Activated naive CD8-positive, alpha-beta T cell treated with anti-CD3 and anti-CD28 coated beads, Interleukin-2, amount 10 ng/mL, durations not matched to agents 7 days and 5 days (primary cell): ENCODE measurements at places on chromosomes 2 and 18. TPM values are rescaled to one million over a fixed set of nuclear protein-coding genes. Genes with fewer than 3 reads are reported as not detected.
A peak's percentile ranks its signal among the peaks of the same experiment; 100 is the strongest.

HSPD1 gene
- 195 TPM for total RNA-seq

APCDD1 gene
- total RNA-seq, result not detected

CNTNAP5 gene
- total RNA-seq, result not detected

CCNYL1 gene
- total RNA-seq, result 6.3 TPM

DNA sequence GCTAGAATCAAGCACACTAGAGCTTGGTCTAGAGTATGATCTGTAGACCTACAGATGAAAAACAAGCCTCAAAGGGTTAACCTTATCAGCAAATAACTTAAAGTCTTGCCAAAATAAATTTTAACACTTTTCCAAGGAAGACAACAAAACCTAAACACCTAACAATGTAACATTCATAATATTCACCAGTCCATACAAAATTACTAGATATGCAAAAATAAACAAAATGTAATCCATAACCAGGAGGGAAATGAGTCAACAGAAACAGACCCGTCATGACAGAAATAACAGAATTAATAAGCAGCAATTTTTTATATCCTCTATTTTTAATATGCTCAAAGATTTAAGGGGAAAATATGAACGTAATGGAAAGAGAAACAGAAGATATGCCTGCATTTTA lies 36.1 kb downstream of the TRAK2 start:
- no peak overlapping the region for H3K27ac ChIP-seq
- H3K4me1 ChIP-seq, result peaks cover 20% of the 10 kb centered on the region
- H3K4me3 ChIP-seq, result no peak overlapping the region
- no peak for DNase-seq
- H3K36me3 ChIP-seq, result peaks cover 42% of the 10 kb centered on the region
- H3K27me3 ChIP-seq, result no peaks in the 10 kb centered on the region

- peak; percentile 82 for DNase-seq
- peaks cover 1% of the 10 kb centered on the region for H3K4me1 ChIP-seq
- no peaks in the 10 kb centered on the region for H3K36me3 ChIP-seq
- peaks cover 35% of the 10 kb centered on the region for H3K27me3 ChIP-seq
- no peak within 1 kb of the TSS for H3K27ac ChIP-seq
- peak within 1 kb of the TSS; percentile 72 for H3K4me3 ChIP-seq
Observed at GRCh38 chr2:72887032-72887739, at the start of gene SPR. Gene SPR (plus strand): TSS chr2:72887408. CDS start chr2:72887433, 25 bp downstream.

DNA sequence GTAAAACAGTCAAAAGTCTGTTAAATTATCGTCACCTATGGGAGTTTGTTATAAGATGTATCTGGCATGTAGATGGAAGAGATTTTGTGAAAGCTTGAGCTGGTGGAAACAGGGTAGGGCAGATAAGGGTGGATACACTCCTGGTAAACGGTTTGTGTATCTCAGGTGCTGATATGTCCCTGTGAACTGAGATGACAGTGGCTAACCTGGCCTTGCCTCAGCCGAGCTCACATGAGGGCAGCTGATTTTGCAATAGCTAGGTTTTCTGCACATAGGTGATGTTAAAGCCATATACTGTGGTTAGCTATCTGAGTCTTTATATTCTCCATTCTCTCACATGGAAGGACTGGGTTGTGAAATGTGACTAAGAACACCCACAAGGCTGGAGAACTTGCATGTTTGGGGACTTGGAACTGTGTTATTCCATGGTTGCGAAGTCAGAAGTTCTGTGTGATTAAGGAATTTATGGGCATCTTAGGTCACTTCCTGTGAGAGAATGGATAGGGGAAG lies 205.1 kb downstream of the TPGS2 start:
- no peaks in the 10 kb centered on the region for H3K36me3 ChIP-seq
- peaks cover 7% of the 10 kb centered on the region for H3K27me3 ChIP-seq
- no peak overlapping the region for H3K4me3 ChIP-seq

DNA sequence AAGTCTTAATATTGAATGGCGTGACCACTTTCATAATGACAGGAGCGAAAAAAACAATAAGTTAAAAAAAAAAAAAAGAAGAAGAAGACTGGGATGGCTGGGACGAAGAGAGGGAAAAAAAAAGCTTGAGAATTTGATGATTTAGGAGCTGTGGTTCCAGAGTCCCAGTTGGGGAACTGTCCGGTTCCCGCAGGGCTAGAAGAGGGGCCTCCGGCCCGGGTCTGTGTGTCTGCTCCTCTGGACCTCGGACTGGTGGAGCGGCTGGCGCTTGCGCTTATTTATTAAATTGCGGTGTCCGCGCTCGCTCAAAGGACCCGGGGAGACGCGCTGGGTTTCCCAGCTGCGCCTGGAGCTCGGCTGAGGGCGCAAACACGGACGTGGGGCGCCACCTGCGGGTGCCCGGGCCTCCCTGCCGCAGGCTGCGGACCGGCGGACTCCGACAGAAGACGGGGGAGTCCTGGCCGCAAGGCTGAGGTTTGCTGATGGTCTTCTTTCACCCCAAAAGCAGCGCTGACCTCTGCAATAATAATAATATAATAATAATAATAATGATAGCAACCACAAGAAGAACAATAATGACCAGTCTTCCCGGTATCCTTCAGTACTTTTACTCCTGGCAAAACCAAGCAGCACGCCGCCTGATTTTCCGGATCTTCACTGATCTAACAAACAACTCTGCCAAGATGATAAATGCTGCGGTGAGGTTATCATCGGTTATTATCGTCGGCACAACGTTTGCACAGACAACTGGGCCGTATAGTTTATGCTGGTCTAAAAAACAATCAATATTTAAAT lies at the start of gene CBLN2:
Gene CBLN2 (minus strand): TSS at position 251 of the 795 bp plus-strand sequence. CDS start 2,182 bp downstream, outside the sequence.
- DNase-seq, result peak; percentile 66
- H3K36me3 ChIP-seq, result no peaks in the 10 kb centered on the region
- H3K4me1 ChIP-seq, result peaks cover 8% of the 10 kb centered on the region
- no peak within 1 kb of the TSS for H3K27ac ChIP-seq

GRCh38 chr2:218291318-218292047 lies 820 bp downstream of the TMBIM1 start:
- H3K4me3 ChIP-seq, result peak overlapping the region; percentile 93
- peak overlapping the region; percentile 93 for H3K27ac ChIP-seq
- H3K4me1 ChIP-seq, result peaks cover 49% of the 10 kb centered on the region
- no peaks in the 10 kb centered on the region for H3K27me3 ChIP-seq
- DNase-seq, result no peak

DNA sequence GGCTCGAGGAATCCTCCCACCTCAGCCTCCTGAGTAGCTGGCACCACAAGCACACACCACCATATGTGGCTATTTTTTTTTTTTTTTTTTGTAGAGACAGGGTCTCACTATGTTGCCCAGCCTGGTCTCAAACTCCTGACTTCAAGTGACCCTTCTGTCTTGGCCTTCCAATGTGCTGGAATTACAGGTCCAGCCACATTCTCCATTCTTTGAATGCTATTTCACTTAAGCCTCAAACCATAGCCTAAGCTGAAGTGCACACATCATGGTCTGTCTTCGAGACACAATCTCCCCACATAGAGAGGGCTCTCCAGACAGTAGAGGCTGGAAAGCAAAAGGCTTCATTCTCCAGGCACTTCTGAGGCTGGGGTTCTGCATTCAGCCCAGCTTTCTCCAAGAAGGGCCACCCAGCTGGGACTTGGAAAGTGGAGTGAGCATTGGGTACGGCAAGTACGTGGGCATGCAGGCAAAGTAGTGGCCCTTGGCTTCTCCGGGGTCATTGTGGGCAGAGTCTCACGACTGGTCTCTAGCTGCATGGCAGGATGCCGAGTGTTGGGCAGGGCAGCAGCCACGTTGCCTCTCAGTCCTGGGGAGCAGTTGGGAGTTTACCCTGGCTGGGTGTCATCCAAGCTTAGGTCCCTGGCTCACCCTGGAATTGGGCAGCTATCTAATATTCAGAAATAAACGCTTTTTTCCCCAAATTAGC lies 78.2 kb upstream of the SMAD7 start:
- no peak overlapping the region for H3K4me3 ChIP-seq
- peaks cover 9% of the 10 kb centered on the region for H3K27me3 ChIP-seq
- H3K36me3 ChIP-seq, result no peaks in the 10 kb centered on the region
- H3K4me1 ChIP-seq, result peaks cover 23% of the 10 kb centered on the region
- DNase-seq, result no peak

- H3K4me3 ChIP-seq, result no peak overlapping the region
- peak overlapping the region; percentile 61 for H3K27ac ChIP-seq
- peaks cover 15% of the 10 kb centered on the region for H3K36me3 ChIP-seq
- H3K4me1 ChIP-seq, result peaks cover 58% of the 10 kb centered on the region
- DNase-seq, result no peak
Observed at GRCh38 chr2:234399451-234400246, 97.2 kb downstream of the ARL4C start.

DNA sequence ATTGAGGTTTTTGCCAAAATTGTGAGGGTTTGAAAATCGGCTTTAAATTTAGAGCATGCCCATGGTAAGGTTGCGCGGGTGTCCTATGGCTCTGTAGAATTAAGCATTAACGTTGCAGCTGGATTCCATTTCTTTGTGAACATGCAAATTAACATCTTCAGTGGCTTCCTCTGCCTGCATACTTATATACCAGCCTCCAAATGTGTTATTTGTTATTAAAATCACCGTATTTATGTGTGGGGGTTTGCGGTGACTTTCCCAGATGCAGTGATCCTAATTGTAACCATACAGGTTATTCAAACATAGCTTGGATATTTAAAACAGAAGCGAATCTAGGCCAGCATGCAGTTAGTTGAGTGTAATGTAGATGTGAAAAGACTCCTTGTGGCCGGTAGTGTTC lies 80.2 kb downstream of the TGOLN2 start:
- no peaks in the 10 kb centered on the region for H3K36me3 ChIP-seq
- DNase-seq, result no peak
- no peak overlapping the region for H3K4me3 ChIP-seq
- peaks cover 11% of the 10 kb centered on the region for H3K27me3 ChIP-seq
- H3K4me1 ChIP-seq, result no peaks in the 10 kb centered on the region

GRCh38 chr2:27081984-27082772 lies 3.8 kb downstream of the EMILIN1 start:
- peak; percentile 36 for DNase-seq
- peak overlapping the region; percentile 82 for H3K4me3 ChIP-seq
- H3K36me3 ChIP-seq, result no peaks in the 10 kb centered on the region
- no peaks in the 10 kb centered on the region for H3K27me3 ChIP-seq
- peaks cover 31% of the 10 kb centered on the region for H3K4me1 ChIP-seq
- H3K27ac ChIP-seq, result peak overlapping the region; percentile 98
